ENCODE measurements at places on chromosomes 2 and 18.

- peak; percentile 87 for DNase-seq
Measured at GRCh38 chr2:128304715-128305554, 13.7 kb downstream of the HS6ST1 start.

DNA sequence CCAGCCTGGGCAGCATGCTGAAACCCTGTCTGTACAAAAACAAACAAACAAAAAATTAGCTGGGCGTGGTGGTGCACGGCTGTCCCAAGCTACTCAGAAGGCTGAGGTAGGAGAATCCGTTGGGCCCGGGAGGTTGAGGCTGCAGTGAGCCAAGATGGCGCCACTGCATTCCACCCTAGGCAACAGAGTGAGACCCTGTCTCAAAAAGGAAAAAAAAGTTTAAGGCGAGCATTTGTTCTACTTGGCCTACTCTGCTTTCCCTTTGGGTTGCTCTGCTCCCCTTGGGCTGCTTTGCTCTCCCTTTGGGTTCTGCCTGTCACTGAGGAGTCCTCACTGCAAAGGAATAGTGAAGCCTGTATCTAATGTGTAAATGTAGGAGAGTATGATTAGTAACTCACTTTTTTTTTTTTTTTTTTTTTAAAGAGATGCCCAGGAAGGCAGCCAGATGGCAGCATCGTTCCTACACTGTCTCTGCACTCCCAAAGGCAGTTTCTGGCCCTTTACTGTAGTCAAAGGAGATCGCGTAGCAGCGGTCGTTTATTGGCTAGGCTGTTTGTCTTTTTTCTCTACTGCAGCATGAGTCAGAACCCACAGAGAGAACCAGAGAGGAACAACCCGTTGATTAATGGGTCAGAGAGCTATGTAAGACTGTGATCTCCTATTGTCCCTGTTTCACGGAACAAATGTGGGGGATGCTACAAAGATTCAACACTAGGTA is 118.3 kb upstream of the CWC22 start:
- peak; percentile 64 for DNase-seq

DNA sequence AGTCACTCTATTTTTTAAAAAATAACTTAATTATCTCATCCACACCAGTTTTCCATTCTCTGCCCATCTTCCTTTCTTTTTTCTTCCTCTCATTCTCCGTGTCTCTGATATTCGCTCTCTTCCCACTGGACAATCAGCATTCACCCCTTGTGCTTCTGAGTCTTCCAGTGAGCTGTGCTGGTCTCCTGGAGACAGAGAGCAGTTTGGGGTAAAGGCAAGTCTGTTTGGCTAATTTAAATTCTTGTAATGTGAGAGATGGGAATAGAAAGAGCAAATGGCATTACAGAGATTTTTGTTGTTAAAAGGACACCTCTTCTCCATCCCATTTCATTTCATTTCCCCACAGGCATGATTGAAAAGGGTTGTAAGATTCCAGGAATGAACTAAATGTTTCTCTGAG is 107.5 kb downstream of the DTNA start:
- no peak for DNase-seq

DNA sequence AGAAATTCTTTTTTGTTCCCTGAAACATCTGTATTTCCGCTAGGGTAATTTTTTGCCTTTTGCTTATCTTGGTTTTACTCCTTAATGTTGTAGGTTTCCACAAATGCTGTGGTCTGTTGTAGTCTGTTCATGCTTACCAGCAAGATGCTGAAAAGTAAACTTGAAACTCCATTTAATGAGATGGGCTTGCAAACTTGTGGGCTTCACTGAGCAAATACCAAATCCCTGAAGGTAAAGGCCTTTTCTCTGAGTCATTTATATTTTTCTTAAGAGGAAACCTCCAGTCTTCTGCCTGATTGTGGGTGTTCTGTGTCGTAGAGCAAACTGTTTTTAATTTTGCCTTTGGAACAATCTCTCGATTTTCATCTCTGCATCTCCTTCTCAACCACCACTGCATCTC is 9.3 kb downstream of the SP140 start:
- no peak for DNase-seq

- DNase-seq: peak; percentile 1
Measured at GRCh38 chr2:11562011-11562410, 28.2 kb downstream of the GREB1 start.

GRCh38 chr2:121321476-121321875 is 36.5 kb upstream of the TFCP2L1 start:
- no peak for DNase-seq

GRCh38 chr2:134823431-134823830 is 15.0 kb upstream of the ACMSD start:
- DNase-seq: no peak

DNA sequence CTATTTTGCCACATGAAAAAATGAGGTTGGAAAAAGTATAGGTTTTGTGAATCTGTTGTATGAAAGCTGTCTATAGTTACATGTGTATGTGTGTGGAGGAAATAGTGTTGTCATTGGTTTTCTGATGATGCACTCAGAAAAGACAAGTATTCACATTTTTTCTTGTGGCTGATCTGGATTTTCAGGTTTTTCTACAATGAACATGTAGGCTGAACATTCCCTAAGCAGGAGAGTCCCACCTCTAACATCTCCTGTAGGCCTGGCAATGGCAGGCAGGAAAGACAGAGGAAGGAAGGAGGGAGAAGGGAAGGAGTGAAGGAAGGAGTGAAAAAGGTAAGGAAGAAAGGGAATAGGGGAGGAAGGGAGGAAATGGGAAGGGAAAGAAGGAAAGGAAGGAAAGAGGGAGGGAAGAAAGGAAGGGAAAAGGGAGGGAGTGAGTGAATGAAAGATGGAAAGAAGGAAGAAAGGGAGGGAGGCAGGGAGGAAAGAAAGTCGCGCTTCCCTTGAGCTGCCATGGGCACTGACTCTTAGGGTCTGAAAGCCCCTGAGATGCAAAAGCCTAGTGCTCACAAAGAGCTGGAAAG is 495 bp upstream of the IL36RN start:
- DNase-seq: no peak

DNA sequence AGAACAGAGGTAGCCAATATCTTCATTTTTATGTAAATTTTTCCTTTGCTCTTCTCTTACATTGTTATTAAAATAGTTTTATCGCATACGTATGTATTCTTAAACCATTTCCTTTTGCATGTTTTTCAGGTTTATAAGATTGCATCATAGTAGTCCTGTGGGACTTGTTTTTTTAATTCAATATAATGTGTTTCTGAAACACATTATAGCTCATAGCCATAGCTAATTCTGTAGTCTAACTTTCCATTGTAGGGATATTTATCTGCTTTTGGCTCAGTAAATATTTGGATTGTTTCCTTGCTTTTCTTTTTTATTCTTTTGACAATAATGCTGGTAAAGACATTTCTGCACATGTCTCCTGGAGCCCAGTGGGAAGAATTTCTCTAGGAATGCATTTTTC is 484.3 kb downstream of the PTPRM start:
- no peak for DNase-seq

DNA sequence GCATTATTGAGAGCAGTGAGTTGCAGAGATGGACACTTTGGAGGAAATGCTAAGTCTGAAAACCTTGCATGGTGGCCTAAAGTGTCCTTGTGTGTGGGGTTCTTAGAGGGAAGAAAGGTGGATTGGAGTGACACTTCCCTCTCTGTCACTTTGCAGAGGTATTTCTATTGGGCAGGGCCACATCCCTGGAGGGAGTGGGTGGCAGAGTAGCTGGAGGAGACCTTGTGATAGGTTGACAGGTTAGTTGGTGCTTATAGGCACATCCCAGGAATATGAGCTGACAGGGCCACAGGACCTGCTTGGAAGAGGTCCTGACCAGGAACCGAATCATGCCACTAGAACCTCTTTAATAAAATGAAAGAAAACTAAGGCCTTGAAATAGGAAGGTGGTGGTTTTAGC is 972 bp upstream of the IGFBP5 start:
- no peak for DNase-seq

- DNase-seq: no peak
Measured at GRCh38 chr2:218783688-218784087, 1.7 kb downstream of the CYP27A1 start.

GRCh38 chr2:160574468-160575140 is 81.0 kb upstream of the RBMS1 start:
- no peak for DNase-seq

DNA sequence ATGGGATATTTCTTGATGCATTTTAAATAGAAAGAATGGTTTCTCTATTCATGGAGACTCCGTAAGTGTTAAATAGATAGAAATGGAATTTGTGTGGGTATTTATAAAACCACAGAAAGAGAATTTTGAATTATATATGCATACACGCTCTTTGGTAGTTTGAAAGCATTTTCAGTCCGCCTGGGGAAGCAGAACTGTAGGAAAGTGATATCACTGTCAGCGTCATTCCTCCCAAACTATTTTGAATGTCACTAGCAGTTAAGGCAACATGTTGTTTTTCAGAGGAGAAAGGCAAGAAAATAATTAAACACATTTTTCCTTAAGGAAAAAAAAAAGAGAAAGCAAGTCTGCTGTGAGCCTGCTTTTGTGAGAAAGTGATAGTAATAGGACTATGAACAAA is 8.7 kb upstream of the ERMN start:
- DNase-seq: no peak

DNA sequence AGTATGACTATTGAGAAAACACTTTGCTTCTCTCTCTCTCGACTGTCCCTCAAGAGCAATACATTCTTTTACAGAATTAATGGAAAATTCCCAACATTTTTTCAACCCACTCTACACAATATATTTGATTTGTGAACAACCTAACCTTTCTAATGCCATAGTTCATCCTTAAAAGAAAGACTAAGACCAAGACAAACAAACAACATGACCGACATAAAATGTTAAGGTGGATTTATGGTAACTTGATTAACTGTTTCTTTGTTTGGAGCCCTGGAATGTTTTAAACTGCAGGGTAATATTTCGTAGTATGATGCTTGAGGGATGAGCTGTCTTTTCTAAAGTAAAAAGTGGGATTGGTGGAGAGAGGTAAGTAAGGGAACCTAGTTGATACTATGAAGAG is 738.2 kb downstream of the MBD2 start:
- DNase-seq: no peak

GRCh38 chr2:160210599-160211138 is 10.6 kb upstream of the ITGB6 start:
- DNase-seq: peak; percentile 69

GRCh38 chr2:232027530-232027929 is 66.0 kb downstream of the DIS3L2 start:
- no peak for DNase-seq

DNA sequence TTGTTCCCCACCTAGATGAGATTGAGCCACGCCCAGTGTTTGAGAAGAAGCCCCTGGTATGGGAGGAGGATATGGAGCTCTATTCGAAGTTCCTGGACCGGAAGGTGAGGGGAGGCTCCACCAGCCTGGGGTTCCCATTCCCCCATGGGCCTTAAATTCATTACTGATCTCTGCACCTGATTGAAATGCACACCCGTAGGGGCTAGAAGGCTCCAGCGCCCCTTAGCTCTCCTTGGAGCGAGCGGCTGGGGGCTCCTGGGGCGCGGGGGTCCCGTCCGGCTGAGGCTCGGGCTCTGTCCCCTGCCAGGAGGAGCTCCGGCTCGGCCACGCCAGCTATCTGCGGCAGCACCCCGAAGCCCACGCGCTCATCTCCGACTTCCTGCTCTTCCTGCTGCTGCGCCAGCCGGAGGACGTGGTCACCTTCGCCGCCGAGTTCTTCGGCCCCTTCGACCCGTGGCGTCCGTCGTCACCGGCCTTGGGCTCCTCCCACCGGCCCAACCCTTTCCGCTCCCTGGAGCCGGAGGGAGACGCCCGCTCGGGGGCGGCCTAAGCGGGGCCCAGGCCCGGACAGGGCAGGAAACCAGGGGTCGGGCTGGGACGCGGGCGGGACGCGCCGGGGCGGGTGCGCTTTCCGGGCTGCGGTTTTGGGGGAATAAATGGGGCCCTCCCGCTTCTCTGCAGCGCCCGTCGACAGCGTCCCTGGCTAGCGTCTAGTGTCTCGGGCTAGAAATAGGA is 10.9 kb downstream of the CATIP start:
- peak; percentile 93 for DNase-seq

GRCh38 chr2:42987112-42987922 is 194.9 kb upstream of the HAAO start:
- DNase-seq: no peak

- no peak for DNase-seq
Measured at GRCh38 chr2:126809340-126809739, 89.3 kb upstream of the TEX51 start.

DNA sequence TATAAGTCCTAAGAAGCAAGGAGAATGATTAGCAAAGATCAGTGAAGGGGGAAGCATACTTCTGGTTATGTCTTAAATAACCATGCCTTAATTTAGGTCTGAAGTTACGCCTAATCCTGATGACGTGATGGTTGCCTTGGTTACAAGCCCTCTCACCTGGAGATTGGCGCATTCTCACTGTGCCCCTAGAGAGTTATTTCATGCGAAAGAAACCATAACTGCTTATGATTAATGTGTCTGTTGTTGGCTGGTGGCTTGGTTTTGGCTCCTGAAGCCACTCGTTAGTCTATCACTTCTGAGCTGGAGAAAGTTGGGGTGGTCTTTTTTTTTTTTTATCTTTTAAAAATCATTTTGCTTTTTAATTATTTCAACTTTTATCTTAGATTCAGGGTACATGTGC is 47.0 kb downstream of the TNFRSF11A start:
- DNase-seq: no peak

DNA sequence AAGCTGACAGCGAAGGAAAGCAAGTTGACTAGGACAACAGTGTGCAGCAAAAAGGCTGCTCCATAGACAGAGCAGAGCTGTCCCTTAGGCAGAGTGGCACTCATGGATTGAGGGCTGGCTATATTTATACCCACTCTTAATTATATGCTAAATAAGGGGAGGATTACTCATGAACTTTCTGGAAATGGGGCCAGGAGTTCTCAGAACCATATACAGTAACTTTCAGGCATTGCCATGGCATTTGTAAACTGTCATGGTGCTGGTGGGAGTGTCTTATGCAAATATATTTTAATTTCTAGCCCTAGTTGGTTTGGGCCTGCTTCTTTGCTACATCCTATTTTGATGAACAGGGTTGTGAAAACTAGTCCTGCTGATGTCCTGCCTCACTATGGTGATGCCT is 279.5 kb upstream of the MGAT5 start:
- DNase-seq: no peak

GRCh38 chr18:36124841-36125240 is 4.3 kb downstream of the SLC39A6 start:
- DNase-seq: no peak

GRCh38 chr2:224579411-224579810 is 5.8 kb downstream of the CUL3 start:
- DNase-seq: no peak

- no peak for DNase-seq
Measured at GRCh38 chr2:25576596-25576995, 96.8 kb downstream of the DTNB start.

All from sciatic nerve (tissue), 2 donors.